ENCODE measurements at places on chromosomes 11 and 22.

DNA sequence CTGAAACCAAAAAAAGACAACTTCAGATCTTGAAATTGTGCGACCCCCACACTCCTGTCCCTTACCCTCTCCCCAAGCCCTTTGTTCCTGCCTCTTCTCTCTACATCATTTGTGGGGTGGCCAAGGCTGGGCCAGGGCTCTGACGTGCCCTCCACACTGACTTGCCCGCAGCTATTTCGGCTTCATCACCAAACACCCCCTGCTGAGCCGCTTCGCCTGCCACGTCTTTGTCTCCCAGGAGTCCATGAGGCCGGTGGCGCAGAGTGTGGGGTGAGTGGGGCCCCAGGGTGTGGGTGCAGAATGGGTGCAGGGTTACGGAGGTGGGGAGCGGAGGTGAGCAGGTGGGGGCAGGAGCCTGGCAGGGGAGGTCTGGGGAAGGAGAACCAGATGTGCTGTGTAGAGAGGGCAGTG, 9.5 kb downstream of the MAPK8IP2 start:
- DNase-seq = no peak

DNA sequence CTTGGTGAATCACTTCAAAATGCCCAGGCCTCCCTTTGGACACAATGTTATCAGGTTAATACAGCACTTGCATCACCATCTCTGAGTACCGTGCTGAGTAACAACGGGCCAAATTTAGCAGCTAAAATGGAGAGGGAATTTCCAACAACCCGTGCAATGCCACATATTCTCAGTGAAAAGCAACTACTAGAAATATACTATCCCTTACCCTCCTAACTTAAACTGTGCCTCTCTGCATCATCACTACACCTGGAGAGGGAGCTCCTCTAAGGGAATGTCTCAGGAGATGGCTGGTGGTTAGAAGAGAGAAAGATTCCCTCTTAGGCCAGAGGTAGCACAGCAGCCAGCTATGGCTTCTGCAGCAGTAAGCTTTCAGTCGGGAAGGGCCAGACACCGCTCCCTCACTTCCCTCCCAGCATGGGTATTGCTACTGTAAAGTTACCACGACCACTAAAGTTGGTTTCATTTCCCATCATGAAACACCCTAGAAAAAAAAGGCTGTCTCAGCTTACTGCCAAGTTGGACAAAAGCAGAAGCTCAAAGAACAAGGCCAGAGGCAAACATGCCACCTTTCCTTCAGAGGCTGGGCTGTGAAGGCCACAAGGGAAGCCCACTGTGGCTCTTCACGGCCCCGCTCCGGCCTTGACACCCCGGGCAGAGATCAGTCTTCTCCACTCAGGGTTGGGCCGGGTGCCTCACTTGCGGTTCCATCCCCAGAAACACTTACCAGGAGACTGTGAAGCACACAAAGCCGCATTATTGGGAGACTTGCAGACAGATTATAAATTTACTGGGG, 3.9 kb downstream of the MAML2 start:
- no peak for DNase-seq

GRCh38 chr11:5247472-5248192, 2.0 kb downstream of the HBG1 start:
- DNase-seq = no peak

DNA sequence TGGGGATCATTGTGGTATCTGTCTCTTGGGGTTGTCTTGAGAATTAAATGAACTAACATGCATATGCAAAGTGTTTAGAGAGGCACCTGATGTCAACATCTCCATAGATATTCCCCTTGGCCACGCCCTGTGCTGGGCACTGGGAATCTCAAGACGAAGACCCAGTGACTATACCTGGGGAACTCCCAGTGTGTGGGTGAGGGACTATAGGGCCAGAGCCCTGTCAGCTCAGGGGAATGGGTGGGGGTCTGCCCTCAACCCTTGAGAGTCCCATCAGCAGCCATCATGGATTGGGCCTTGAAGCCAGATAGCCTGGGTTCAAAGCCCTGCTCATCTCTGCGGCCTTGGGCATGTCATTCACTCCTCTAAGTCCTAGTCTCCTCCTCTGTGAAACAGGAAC, 21.6 kb upstream of the LMO1 start:
- DNase-seq = no peak

GRCh38 chr22:40347300-40347699, 1.0 kb downstream of the ADSL start:
- DNase-seq = no peak

GRCh38 chr11:72789493-72790131, 4.2 kb downstream of the STARD10 start:
- no peak for DNase-seq

DNA sequence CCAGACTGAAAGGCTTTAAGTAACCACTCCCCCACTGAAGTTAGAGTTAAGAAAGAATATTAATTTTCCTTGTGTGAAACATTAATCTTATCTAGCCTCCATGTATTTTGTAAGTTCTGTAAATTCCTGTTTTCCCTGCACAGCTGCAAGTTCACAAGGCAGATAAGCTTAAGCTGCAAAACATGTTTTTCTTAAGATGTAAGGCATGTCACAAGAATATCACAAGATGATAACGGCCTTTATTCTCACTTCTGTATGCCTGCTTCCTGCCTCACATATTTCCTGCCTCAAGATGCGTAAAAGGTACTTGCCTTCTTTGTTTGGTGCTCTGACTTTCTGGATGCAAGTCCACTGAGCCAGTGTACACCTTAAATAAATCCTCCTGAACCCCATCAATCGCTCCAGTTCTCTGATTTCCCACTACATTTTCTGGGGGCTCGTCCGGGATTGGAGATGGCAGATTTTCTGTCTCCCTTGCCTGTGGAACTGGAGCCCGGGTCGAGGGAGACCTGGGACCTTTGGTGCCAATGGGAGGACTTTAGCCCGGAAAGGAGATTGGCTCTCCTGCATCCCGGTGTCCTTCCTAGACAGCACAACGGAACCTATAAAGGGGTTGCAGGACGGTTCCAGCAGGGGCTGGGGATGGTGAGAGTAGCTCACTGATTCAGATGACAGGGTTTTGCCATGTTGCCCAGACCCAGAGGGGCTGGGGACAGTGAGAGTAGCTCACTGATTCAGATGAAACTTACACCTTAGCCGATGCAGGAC, 30.2 kb downstream of the PPARA start:
- no peak for DNase-seq

GRCh38 chr11:69183613-69184012, 27.9 kb downstream of the SMIM38 start:
- DNase-seq = no peak

- no peak for DNase-seq
These were observed 556.9 kb downstream of the BRD1 start for GRCh38 chr22:49270595-49271368.

GRCh38 chr11:75149766-75150465, 991 bp upstream of the SLCO2B1 start:
- no peak for DNase-seq

All from H1 (cell line).